GM13976 (cell line): ENCODE measurements at places on chromosomes 6 and 20.

DNA sequence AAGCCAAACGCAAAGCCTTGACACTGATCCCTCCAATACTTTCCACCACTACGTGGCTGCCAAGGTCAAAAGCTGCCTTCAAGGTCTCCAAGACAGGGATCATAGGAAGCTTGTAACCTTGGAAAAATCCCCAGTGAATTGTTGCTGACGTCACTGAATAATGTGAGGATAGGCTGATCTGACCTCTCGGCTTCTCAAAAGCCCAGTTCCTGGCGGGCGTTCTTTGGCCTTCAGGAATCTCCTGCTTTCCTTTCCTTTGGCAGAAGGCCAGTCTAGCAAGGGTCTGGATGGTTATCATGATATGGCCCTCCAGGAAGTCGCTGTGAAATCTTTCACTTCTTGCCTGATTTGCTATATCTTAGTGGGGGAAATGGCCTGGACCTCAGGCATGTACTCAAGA lies 61.4 kb upstream of the TNFAIP3 start:
- DNase-seq, result no peak

DNA sequence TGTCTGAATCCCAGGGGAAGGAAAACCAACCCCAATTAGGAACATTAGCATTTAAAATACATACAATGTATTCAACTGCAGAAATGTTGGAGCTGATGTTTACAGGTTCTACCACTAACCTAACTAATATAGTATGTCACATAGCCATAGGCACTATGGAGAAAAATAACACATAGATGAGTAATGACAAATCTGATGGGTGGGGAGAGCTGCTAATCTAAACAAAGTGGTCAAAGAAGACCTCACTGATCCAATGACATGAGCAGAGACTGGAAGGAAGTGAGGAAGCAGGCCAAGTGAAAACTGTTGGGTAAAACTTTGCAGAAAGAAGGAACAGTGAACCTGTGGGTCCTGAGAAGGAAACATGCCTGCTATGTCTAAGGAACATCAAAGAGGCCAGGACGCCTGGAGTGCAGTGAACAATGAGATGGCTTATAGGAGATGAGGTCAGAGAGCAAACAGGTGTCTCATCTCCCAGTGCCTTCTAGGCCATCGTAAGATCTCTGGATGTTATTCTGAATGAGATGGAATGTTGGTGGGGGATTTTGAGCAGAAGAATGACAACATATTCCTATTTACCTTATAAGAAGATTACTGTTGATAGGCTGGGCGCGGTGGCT lies 135.7 kb downstream of the ALDH8A1 start:
- DNase-seq, result no peak

GRCh38 chr6:107331409-107332386 lies 127.7 kb downstream of the PDSS2 start:
- no peak for DNase-seq

- DNase-seq, result no peak
Observed at GRCh38 chr6:155830531-155830930, 374.9 kb upstream of the NOX3 start.
